ENCODE measurements at places on chromosomes 2 and 18.

- DNase-seq, result no peak
These were observed 702.2 kb upstream of the NRXN1 start for GRCh38 chr2:51734115-51734514.

- DNase-seq, result no peak
These were observed 749 bp upstream of the PTMA start for GRCh38 chr2:231707625-231707926.

DNA sequence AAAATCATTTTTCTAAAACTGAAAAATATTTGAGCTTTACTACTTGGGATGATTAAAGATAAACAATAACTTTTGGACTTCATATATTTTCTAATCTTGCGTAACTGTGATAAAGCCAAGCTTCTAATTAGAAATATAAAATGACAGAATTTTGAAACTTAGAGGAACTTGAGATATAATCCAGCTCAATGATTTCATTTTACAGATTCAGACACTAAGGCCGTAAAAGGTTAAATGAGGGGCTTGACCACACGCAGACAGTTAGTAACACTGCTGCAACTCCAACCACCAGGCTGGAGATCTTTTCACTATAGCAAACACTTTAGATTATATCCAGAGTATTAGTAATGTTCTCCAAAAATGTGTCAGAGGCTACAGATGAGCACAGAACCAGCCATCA, 445.5 kb downstream of the ZEB2 start:
- no peak for DNase-seq

GRCh38 chr2:47065771-47066380, 89.2 kb downstream of the STPG4 start:
- no peak for DNase-seq

DNA sequence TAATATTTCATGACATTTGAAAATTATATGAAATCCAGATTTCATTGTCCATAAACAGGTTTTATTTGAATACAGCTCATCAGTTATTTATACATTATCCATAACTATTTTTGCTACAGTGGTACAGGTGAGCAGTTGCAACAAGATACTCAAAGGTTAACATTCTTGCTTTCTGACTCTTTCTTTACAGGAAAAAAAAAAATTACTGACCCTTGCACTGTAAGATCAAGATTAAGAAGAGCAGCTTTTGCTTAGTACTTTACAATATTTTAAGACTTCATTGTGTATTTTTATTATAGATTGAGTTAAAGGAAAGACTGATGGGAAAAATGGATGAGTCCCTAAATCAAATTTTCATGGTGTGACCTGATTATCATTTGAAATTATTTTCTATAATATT, 11.2 kb downstream of the ETAA1 start:
- DNase-seq, result no peak

DNA sequence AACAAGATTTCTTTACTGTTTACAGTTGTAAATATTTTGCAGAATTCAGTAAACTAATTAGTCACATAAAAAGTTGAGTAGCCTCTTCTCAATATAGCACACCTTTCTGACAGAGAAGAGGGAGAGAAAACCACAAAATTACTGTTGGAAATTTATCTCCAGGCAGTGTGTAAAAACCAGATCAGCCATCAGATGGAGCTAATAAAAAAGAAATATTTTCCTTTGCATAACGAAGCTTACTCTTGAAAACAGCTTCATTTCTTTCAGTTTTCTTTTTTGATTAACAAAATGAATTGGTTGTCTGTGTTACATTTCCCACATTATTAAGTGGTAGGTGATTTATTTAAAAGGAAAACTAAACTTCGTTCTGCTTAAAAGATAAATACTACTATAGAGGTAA, 259.3 kb upstream of the KCNJ3 start:
- DNase-seq, result no peak

DNA sequence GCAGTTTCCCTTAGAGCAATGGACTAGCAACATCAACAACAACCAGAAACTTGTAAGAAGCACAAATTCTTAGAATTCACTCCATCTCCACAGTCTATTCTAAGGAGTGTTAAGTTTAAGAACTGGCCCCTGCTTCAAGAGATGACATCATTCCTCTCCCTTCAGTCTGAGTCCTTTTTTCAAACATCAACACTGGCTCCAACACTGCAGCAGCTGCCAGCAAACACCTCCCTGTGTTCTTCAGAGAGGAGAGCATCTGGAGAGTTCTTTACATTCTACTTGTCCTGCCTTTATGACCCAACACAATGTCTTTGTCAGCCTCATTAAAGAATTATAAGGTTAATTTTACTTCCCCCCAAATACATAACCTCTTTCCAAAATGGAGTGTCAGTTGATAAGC, 122.3 kb downstream of the HNMT start:
- DNase-seq, result no peak

DNA sequence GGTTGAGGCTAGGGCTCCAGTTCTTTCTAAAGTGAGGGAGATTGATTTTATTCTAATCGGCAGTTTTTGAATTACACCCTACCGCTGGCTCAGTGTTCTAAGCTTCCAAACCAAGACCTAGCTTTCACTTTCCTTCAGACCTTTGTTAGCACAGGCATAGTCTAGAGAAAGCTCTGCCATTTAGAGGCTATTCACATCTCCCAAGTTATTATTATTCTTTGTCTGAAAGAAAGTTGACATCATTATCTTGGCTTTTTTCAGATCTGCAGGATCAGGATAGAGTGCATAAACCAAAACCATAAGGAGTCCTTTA, 276.8 kb downstream of the ASXL3 start:
- no peak for DNase-seq

DNA sequence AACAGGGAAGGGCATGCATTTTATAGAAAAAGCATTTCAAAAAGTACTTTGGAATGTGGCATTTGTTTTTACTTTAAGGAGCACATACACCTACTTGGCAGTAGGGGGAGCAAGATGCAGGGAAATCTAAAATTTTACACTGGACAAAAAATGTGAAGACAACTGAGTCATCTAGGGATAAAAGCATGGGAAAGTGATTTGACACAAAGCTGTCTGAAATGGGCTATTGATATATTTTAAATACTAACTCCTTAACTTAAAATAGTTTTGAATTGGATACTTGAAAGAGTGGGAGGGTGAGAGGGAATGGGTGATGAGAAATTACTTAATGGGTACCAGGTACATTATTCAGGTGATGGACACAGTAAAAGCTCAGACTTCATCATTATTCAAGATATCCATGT, 15.8 kb downstream of the TMEM200C start:
- DNase-seq, result no peak

GRCh38 chr2:45007961-45008295, 1.3 kb downstream of the SIX2 start:
- DNase-seq, result no peak

Data from activated naive CD4-positive, alpha-beta T cell (primary cell).